ENCODE measurements at places on chromosomes 16 and 17.

GRCh38 chr16:51051671-51052070 lies 99.4 kb downstream of the SALL1 start:
- DNase-seq: no peak

DNA sequence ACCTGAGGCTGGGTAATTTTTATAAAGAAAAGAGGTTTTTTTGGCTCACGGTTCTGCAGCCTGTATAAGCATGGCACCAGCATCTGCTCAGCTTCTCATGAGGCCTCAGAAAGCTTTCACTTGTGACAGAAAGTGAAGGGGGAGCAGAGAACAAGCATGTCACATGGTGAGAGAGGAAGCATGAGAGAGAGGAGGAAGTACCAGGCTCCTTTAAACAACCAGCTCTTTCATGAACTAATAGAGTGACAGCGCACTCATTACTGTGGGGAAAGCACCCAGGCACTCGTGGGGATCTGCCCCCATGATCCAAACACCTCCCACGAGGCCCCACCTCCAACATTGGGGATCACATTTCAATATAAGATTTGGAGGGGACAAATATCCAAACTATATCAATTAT lies 86.8 kb downstream of the USP32 start:
- no peak for DNase-seq

GRCh38 chr17:78141437-78142118 lies 4.6 kb upstream of the C17orf99 start:
- DNase-seq: no peak

DNA sequence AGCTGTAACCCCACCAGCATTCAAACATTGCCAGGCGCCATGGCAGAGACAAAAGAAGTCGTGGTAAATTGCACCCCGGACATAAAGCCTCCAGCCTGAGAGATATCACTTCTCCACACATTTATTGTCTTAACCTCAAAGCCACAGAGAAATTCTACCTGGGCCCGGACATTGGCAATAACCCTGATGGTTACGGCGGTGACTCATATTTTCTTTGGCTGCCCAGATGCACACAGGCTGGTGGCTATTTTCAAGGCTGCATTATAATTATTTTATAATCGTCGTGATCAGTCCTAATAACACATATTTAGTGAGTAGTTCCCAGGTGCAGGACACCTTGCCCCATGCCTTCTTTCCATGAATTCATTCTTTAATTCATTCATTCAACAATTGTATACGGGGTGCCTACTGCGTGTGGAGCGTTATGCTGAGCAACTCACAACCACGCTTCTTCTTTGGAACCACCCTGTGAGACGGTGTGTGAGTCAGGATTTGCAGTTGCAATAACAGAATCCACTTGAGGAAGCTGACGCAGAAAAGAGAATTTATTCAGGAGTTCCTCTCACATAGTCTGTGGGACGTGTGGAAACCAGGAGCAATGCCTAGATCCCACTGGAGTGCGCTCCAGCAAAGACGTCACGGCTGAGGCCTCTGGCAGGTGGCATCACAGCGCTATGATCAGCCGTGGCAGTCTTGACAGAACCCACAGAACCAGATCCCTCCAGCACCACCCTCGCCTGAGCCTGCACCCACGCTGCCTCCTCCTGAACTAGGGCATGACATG lies 245.7 kb downstream of the FOXL1 start:
- no peak for DNase-seq

DNA sequence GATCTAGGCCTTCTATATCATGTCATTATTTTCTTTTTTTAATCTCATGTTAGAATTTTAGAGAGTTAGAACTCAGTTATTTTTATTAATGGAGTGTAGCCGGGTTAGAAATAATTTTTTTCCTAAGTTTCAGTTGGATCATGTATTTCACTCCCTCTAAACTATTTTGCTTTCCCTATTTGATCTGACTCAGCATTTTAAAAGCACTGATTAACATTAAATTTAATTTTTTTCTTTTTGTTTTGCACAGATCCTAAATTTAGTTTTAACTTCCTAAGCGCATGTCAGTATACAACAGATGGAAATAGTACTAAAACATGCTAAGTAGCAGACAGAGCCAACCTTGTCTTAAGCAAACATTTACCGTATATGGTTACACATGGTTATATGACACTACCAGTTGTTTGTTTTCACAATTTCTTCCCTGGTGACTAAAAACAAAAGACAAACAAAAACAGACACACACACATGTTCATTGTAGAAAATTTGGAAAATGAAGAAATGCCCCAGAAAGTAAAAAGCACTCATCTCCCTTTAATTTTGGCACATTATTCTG lies 33.6 kb upstream of the RAB11FIP4 start:
- no peak for DNase-seq

DNA sequence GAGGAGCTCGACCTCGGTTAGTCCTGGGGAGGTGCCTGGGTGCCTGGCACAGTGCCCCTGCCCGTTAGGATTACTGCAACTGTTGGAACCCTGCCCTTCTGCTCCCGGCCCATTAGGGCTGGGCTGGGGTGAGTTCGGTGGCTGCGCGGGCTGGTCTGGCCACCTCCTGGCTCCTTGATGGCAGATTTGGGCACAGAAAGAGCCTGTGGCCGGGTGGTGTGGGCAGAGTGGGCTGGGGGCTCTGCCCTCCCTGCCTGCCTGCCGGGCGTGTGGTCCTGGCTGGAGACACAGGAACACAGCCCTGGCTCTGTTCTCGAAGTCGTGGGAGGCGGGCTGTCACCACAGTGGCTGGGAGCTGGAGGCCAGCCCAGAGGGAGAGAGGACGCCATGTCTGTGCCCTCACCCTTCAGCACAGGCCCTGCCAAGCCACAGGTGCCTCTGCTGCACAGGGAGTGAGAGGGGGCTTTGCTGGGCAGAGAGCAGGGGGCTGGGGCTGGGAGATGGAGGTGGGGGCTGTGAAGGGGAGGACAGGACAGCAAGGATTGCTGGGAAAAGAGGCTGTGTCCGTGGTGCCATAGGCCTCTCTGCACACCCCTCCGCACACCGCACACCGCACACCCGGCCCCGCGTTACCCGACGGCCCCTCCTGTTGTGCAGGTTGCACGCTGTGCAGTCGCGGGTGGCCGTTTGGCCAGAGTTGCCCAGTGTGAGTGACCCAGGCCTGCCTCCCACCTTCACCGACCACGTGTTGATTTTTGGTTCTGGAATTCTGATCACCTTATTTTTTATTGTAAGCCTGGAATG lies 236.6 kb upstream of the GSE1 start:
- no peak for DNase-seq

DNA sequence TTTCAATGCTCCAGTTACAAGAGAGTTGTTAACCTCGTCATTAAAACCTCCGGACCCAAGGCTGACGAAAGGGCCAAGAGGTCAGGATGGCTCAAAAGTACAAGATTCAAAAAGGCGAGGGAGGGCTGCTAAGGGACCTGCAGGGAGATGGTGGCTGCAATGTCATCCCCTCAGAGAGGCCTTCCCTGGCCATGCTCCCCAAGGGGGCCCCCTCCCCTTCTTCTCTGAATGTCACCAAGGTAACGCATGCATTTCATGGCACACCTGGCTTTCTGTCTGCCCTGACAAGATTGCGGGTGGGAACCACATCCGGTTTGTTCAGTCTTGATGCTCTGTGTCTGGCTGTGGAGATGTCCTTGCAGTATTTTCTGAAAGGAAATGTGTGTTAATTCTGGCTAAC lies 89.9 kb downstream of the C16orf78 start:
- DNase-seq: no peak

GRCh38 chr16:4663777-4664465 lies 29.4 kb upstream of the NUDT16L1 start:
- no peak for DNase-seq

DNA sequence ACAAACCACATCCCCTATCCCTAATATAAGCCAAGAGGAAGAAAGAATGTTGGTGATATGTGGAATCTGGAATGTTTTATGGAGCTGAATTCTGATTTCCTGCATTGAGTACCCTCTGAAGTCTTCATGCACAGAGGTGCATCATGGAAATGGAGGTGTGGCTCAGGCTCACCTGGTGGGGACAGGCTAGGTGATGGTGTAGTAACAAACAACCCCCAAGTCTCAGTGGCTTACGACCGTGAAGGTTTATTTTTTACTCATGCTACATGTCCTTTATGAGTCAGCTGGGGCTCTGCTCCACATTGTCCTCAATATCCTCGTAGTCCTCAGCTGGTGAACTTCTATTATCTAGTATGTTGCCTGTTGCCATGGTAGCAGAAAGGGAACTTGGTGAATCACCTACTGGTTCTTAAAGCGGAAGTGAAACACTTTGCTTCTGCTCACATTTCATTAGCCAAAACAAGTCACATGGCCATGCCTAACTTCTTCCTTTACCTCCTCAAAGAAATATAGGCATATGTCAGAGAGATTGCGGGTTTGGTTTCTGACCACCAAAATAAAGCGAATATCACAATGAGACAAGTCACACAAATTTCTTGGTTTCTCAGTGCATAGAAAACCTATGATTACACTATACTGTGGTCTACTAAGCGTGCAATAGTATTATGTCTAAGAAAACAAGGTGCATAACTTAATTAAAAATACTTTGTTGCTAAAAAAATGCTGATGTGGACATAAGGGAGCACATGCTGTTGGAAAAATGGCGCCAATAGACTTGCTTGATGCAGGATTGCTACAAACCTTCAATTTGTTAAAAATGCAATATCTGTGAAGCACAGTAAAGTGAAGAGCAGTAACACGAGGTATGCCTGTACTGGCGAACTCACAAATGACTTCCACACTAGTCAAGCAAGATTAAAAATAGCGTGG lies at the start of gene PMFBP1:
PMFBP1 (minus strand) TSS at position 51 of the 930 bp plus-strand sequence. CDS start 947 bp downstream, outside the sequence.
- DNase-seq: no peak

DNA sequence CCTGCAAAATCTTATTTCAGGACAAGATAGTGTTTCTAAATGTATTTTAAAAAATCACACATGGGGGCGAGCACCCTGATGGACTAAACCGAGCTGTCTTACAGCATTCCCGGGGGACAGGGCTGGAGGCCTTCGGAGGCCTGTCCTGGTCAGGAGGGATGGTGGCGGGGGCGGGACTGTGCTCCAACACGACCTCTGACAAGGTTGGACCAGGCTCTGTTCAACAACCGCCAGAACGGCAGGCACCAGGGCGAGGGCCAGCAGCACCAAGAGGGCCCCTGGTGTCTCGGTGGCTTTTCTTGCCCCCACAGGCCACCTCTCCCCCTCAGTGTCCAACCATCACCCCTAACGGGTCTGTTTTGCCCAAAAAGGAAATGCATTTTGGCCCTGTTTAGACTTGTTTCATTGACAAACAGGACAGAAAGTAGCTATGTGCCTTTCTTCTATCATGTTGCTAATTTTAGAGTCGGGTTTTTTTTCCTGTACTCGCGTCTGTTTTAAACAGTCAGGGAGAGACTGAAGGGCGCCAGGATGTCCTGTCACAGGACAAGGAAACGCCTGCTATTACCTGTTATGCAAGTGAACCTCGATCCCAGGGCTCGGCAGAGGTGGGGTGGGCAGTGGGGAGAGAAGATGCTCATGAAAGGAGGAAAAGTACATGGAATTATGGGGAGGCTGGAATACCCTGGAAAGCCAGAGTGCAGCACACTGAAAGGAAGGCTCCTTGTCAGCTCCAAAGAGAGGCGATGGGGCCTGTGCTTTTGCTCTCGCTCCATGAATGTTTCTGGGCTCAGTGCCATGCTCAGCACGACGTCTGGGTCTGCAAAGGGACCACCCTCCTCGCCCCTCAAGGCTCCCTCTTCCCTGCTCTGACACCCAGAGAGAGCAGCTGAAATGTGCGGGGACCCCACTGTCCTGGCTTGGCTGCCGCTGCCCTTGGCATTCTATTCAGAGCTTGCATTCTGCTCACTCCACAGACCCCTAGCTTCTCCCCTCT lies 11.9 kb downstream of the TMEM204 start:
- DNase-seq: no peak

- no peak for DNase-seq
These were observed 17.8 kb downstream of the PLLP start for GRCh38 chr16:57266531-57267260.

DNA sequence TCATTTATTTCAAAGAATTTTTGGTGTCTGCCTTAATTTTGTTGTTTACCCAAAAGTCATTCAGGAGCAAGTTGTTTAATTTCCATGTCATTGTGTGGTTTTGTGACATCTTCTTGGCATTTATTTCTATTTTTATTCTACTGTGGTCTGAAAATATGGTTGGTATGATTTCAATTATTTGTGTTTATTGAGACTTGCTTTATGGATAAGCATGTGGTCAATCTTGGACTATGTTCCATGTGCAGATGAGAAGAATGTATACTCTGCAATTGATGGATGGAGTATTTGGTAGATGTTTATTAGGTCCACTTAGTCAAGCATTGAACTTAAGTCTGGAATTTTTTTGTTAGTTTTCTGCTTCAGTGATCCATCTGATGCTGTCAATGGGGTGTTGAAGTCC lies 383.0 kb downstream of the PMP22 start:
- no peak for DNase-seq

- no peak for DNase-seq
These were observed 435.6 kb downstream of the WWOX start for GRCh38 chr16:78535098-78535497.

DNA sequence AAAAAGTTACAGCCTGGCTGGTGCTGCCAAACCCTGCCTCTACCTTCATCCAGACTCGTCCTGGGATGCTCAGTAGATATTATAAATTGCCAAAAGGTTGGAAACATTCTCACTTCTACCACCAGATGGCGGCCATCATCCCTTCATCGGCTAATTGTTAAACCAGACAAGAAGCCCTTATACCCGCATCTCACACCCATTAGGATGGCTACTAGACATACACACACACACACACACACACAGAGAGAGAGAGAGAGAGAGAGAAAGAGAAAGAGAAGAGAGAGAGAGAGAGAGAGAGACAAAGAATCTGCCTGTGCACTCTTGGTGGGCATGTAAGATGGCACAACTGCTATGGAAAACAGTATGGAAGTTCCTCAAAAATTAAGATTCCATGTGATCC lies 15.0 kb upstream of the SCIMP start:
- peak; percentile 66 for DNase-seq

DNA sequence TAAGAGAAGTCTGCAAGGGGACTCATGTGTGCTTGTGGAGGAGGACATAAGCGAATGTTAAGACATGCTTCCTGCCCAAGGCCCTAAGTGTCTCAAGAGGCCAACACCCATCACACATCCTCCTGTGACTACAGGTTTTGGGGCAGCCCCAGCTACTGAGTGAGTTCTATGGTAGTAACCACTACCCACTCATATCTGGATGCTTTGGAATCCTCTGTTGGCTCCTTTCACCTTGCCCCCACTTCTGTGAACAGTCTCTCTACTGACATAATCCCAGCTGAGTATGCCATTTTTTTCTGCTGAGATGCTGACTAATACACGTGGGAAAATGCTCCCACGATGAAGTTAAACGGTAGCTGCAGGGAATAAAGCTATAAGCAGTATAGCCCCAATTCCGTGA lies 153.5 kb downstream of the VPS53 start:
- no peak for DNase-seq

GRCh38 chr16:1828645-1829410 lies 1.8 kb downstream of the FAHD1 start:
- DNase-seq: peak; percentile 40

- DNase-seq: peak; percentile 34
These were observed 3.9 kb downstream of the VPS35L start for GRCh38 chr16:19559242-19559910.

Measured in LoVo (cell line).